ENCODE measurements at places on chromosomes 7 and 10. TPM values are rescaled to one million over a fixed set of nuclear protein-coding genes. Genes with fewer than 3 reads are reported as not detected.

Gene RBM20
- not detected for polyA plus RNA-seq

Gene CLDN4
- polyA plus RNA-seq: not detected

Gene CNTNAP2
- polyA plus RNA-seq: 47.3 TPM

Gene PLXNA4
- polyA plus RNA-seq: not detected

Gene GNAT3
- not detected for polyA plus RNA-seq

Gene ZNF736
- polyA plus RNA-seq: 4.6 TPM

Gene ERVW-1
- 0.06 TPM for polyA plus RNA-seq
